ENCODE measurements at places on chromosomes 3 and 15.

GRCh38 chr15:51969728-51970127 is 1.9 kb downstream of the LEO1 start:
- no peak for DNase-seq

GRCh38 chr15:33722005-33722672 is 246.2 kb upstream of the CHRM5 start:
- DNase-seq: no peak

DNA sequence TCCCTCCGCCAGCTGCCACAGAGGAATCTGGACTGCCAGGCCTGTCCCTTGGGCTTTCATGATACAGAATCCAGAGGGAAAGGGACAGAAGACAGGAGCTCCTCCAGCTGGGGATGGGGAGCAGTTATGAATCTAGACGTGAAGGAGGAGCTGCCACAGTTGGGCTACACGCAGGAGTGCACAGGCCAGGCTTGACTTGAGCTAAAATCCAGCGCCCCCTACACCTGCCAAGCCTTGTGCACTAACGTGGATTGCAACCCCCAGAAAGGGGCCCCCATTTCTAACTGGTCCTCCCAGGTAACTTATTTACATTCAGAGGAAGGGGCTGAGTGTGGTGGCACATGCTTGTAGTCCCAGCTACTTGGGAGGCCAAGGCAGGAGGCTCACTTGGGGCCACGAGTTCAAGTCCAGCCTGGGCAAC is 14.3 kb downstream of the KLHL6 start:
- no peak for DNase-seq

GRCh38 chr3:143661677-143662076 is 186.6 kb downstream of the SLC9A9 start:
- no peak for DNase-seq

DNA sequence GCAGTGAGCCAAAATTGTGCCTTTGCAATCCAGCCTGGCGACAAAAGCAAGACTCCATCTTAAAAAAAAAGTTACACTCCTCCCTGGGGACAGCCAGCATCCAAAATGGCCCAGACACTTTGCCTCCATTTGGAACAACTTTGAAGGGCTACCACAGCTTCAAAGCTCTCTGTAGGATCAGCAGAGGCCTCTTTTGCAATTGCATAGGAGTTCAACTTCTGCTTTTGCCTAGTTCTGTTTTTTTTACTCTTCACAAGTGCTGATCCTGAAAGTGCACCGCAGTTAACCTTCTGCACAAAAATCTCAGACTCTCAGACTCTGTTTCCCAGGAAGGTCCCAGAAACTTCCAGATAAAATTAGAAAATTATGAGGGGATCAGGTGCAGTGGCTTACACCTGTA is 25.2 kb upstream of the SLC4A7 start:
- DNase-seq: no peak

DNA sequence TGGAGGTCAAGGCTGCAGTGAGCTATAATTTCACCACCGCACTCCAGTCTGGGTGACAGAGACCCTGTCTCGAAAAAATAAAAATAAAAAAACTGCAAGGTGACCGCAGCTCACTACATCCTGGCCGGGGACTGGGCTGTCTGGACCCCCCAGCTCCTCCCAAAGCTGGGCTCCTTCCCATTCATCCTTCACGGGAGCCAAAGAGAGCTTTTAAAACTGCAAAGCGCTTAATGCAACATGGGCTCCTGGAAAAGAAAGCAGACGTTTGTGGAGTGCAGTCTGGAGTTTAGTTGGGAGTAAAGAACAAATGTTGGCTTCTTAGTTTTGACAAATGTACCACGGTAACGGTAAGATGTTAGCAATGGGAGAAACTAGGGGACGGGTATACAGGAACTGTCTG is 12.1 kb downstream of the PLXND1 start:
- no peak for DNase-seq

DNA sequence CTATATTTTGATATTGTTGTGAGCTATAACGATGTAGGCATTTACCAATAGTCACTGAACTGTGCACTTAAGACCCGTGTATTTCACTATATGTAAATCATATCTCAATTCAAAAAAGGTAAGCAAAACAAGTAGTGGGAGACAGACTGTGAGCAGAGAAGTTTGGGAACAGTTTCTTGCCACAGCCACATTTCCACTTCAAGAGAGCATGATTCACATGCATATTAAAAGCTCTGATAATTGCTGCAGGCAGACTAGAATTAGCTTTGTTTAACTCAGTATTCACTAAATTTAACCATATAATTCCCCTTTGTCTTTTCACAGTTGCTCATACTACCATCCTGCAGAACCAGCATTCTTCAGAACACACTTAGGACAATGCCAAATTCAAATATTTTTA is 168.4 kb upstream of the ZNF385D start:
- no peak for DNase-seq

DNA sequence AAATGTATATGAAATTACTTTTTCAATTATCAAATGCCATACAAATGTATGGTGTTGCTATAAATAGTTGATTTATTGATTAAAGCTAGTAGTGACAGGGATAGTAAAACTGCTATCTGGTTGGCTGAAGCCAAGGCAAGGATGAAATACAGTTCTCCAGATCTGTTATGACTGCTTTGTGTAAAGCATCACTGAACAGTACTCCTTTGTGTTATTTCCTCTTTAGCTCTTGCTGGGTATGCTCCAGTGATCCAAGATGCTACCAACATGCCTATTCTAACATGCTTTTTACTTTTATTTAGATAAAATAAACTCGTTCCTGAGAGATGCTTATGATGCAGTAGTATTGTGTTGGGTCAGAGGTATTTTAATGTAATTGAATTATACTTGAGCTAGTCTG is 12.4 kb upstream of the UBR1 start:
- no peak for DNase-seq

Measured in activated CD4-positive, alpha-beta T cell treated with anti-CD3 and anti-CD28 coated beads for 48 hours (primary cell).